ENCODE measurements at places on chromosomes 2 and 18.

GRCh38 chr18:79869591-79870300, 72.0 kb downstream of the KCNG2 start:
- no peak for DNase-seq

DNA sequence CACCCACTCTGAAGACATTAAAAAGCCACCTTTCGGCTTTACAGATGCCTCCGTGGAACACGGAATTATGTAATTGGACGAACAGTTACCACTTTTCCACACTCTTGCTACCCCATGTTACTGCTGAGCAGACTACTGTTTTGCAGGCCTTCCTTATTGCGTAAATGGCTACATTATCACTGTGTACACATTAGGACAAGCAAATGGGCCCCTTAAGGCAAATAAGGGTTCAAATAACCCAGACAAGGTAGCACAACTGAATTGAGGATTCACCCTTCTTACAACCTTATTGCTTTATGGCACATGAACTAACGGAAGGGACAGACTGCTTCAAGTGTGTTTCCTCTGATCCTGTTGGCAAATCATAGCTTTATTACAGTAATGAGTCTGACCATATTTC, 832.2 kb upstream of the FANCL start:
- no peak for DNase-seq

DNA sequence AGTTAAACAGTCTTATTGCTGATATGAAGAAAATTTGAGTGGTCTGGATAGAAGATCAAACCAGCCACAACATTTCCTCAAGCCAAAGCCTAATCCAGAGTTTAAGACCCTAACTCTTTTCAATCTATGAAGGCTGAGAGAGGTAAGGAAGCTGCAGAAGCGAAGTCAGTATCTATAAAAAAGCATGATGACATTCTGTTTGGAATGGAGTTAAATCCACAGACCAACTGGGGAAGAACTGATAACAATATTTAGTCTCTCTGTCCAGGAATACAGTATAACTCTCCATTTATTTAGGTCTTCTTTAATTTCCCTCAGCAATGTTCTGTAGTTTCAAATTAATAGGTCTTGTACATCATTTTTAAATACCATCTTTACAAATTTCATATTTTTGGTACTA, 16.0 kb downstream of the PIGN start:
- DNase-seq: no peak

DNA sequence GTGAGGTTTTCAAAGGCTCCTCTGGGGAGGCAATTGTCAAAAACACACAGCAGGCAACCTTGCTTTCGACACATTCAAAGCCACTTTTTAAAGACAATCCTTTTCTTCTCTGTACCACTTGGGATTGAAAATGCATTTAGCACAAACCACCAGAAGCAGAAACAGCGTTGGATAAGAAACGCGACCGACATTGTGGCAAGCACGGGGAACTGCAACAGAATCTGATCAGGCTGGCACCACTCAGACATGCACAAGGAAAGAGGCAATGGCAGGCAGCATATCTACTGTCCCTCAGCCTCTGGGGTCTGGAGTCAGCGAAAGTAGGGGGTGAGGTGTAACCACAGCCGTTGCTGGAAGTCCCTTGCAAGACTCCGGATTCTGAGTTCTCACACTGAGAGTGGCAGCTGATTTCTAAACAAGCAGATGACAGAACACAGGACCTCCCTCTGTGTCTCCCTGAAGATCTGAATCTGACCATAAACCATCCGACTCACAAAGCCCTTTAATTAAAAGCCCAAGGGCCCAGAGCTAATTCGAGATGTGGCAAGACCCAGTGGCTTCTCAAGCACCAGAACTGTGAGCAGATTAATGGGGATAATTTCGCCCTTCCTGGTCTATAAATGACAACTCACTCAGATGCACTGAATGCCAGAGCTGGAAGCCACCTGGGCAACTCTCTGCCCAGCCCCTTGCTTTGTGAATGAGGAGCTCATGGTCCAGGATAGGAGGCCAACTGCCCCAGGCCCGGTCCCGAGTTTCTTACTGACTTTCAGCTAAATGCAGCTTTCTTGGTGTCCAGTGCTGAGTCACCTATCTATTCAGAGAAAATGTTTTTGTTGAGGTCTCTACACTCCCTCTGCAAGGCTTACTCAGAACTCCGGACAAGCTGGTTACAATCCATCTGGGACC, 29.6 kb downstream of the CYRIA start:
- DNase-seq: no peak

Data from T-helper 22 cell (primary cell).